ENCODE measurements at places on chromosomes 5 and 9.
A peak's percentile ranks its signal among the peaks of the same experiment; 100 is the strongest.

DNA sequence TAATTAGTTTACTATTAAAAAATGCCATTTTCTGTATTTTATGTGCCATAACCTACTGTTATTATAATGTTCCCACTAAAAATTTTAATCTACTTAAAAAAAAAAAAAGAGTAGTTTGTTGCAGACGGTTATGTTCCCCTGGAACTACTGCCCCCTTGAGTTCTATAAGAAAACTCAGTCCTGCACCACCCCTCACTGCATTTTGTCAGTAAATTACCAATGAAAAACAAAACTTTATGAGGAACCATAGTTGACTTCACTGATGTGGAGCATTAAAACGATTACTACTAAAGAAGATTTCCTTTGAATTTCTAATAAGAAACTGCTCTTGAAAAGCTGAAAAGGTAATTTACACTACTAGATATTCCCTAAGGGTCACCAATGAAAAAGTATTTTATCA, 288.7 kb downstream of the FBXL17 start:
- no peak for DNase-seq

- DNase-seq, result no peak
Observed at GRCh38 chr5:109852371-109853155, 162.8 kb downstream of the MAN2A1 start.

DNA sequence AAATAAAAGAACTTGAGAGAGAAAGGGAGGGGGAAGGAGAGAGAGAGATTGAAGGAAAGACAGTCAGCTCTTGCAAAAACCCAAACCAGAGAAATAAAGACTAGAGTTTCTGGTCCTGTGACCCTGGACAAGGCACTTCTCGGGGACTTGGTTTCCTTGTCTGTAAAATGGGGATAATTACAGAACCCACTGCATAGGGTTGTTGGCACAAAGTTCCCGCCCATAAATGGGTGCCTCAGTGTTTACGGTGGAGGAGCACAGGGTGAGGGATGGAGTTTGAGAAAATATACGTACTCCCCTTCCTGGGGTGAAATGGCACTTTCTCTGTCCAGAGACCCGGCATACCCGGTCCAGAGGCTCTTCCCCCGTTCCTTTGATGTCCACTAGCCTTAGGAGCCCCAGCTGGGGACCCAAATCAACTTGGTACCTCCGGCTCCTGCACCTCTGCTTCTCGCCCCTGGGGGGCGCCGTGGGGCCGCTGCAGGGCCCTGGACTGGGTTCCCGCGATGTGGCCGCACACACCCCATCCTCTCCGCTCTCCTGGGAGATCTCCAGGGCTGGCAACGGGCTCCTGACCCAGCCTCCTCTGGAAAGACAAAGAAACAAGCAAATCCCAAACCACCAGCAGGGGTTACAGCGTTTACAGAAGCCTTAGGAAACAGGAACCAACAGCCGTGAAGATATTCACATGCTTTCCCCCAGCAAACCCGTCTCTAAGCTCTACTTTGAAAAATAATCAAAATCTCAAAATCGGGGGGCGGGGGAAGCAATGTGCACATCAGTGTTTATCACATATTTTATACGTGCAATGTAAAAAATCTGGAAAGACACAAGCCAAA, 26.3 kb downstream of the PTGES start:
- peak; percentile 98 for DNase-seq

GRCh38 chr5:178235588-178235974, 3.0 kb upstream of the PHYKPL start:
- DNase-seq, result no peak

GRCh38 chr9:131320031-131320685, 30.6 kb downstream of the PLPP7 start:
- no peak for DNase-seq

DNA sequence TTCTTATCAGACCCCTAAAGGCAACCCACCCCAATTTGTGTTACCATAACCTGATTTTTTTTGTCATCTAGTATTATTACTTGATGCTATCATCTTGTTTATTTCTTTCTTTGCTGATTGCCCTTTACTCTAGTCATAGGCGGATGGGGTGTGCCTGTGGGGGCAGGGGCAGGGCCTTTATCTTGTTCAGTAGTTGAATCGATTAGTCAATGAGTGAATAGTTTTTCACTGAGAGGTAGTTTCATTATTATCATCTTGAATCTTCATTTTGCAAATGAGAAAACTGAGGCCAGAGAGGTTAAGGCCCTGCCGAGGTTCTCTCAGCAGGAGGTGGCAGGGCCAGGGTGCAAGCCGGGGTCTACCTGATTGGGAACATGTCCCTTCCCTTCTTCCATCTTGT, 9.4 kb upstream of the GM2A start:
- DNase-seq, result no peak

DNA sequence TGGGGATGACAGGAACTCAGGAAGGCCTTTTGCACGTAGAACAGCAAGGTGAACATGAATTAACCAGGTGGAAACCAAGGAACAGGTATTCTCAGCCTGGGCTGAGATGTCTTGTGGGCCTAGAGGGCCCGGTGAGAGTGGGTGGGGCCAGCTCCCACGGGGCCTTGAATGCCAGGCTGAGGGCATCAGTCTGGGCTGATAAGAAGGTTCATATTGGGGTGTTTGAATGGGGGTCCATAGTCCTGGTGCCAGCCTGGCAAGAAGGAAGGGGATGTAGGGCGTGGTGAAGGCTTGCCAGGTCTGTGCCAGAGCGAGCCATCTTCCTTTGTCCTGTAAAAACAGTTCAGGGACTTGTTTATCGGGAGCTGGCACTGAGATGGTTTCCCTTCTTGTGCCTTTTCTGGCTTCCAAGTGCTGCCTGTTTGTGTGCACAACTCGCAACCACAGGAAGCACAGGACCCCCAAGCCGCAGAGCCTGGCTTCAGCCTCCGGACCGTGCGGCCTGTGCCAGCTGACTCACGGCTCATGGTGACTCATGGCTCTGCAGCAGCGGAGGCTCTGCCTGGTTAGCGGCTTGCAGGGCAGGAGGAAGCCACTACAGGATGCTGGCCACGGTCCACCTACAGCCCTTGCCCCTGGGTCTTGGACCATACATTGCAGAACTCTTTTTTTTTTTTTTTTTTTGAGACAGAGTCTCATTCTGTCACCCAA, 2.4 kb downstream of the CARD19 start:
- no peak for DNase-seq

- no peak for DNase-seq
Observed at GRCh38 chr9:120257483-120257882, 322.5 kb downstream of the CDK5RAP2 start.

- DNase-seq, result no peak
Observed at GRCh38 chr9:84151236-84151635, 170.6 kb downstream of the RMI1 start.

GRCh38 chr5:78648359-78649210, at the start of gene LHFPL2:
Gene LHFPL2 (minus strand): TSS chr5:78648772. CDS start chr5:78510213, 138,559 bp downstream.
- DNase-seq, result peak; percentile 67

GRCh38 chr5:79794347-79794746, 104.7 kb downstream of the CMYA5 start:
- no peak for DNase-seq

DNA sequence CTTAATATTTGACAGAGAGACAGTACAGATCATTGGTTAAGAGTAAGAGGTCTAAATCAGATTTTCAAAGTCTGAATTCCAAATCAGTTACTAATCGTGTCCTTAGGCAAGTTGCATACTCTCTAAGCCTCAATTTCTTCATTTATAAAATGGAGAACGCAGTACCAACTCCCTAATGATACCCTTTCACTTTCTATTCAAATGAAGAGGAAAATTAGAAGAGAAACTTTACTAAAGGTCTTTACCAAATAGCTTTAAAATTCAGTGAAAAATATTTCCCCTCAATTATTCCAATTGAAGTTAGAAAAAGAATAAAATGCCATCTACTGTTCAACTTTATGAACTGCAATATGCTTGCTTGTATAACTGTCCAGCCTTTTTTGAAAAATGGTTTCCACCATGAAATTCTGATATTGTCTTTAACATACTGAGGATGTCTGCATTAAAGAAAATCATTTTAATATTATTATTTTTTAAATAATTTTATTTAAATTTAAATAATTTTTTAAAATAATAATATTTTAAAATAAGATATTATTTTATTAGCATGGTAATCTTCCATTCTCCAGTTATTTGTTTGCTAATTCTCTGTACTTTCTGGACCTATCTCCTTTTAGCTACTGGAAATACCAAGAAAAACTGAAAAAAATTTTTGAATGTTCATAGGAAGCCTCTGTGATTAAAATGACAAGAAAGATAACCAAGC, 36.0 kb downstream of the POC5 start:
- DNase-seq, result peak; percentile 53

Measured in K562 (cell line).